ENCODE measurements at places on chromosomes 5 and 9.
A peak's percentile ranks its signal among the peaks of the same experiment; 100 is the strongest.

GRCh38 chr5:103313056-103313455 is 54.5 kb downstream of the MACIR start:
- DNase-seq, result no peak

DNA sequence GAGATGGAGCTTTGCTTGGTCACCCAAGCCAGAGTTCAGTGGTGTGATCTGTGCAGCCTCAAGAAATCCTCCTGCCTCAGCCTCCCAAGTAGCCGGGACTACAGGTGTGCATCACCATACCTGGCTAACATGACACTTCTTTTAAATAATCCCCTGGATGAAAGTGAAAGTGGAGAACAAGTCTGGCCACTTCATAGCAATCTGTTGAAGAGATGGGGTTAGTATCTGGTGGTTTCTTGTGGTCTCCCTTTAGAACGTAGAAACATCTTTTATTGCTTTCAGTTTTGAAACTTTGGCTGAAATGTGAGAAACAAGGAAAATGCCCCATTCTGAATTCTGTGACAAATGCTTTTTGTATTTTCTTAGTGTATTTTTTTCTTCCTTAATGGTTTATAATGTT is 452.5 kb upstream of the RIOK2 start:
- no peak for DNase-seq

DNA sequence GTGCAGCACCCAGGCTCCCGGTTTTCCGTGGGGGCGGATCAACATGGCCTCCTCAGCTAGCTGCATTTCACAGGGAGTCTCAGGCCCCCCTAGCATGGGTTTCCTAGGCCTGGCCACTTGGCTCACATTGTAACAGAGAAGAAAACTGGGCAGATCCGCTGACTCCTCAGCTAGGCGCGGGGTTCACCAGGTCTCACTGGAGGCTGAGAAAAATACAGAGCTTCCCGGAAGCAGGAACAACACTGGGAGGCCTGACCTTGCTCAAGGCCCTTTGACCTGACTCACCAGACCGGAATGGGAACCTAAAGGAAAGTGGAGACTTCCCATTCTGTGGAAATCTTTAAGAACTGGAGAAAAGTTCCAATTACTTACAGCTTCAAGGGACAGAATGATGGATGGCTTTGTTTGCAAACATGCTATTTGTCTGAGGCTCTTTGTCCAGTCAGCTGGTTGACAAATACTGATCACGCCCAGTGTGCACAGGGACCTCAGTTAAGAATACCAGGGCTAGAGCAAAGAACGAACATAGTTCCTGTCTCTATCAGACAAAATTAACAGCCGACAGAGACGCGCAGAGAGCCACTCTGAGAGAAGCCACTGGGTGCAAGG is 88.7 kb upstream of the LRRTM2 start:
- no peak for DNase-seq

DNA sequence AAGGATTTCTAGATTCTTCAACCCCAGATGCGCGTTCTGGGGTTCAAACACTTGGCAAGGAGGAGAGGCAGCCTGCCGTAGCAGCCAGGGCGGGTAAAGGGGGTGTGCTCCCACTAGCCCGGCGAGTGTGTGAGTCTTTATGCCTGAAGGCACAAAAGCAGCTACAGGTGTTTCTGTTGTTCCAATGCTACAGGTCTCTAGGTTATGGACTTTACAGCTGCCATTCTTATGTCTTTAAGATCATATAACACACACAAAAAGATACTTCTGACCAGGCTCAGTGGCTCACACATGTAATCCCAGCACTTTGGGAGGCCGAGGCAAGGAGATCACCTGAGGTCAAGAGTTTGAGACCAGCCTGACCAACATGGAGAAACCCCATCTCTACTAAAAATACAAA is 133.6 kb upstream of the RETREG1 start:
- DNase-seq, result peak; percentile 37

DNA sequence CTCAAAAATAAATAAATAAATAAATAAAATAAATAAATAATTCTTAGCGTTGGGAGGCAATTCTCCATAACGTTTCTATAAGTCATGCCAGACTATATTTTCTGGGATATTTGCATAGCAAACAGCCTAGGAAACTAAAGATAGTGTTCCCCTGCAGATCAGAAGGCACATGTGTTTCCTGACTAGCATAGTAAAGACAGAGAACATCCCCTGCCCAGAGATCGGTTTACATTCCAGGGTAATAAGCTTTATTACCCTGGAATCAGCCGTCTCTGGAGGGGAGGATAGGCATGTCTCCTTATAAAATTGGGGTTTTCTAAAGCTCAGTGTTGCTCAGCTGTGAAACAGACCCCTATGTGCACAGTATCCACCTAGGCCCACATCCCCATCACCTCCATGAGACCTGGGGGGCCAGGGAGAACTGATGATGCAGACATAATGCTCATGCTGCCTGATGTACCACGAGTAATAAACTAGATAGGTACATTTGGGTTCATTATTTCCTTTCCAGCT is 36.9 kb upstream of the IFNK start:
- no peak for DNase-seq

DNA sequence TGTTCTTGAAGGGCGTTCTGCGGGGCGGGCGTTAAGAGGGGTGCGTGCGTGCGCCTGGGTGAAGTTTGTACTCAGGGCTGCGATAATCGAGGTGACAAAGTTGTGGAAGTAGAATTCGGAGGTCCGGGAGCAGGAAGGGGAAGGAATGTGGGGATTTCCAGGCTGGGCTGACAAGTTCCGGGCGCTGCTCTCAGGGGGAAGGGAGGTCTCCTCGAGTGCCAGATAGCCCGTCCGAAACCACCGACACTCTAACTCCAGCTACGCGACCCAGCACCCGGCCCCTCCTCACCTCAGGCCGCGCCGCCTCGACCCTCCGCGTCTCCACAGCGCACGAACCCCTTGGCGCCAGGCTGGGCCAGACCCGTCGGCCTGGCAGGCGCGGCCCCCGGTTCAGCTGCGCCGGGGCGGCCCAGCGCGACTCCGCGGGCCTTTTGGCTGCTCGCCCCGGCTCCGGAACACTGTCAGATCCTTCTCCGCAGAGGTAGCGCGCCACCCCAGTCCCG is at the start of gene IL6ST:
IL6ST (minus strand) TSS at position 469 of the 503 bp plus-strand sequence. CDS start 18,685 bp downstream, outside the sequence.
- peak; percentile 3 for DNase-seq

DNA sequence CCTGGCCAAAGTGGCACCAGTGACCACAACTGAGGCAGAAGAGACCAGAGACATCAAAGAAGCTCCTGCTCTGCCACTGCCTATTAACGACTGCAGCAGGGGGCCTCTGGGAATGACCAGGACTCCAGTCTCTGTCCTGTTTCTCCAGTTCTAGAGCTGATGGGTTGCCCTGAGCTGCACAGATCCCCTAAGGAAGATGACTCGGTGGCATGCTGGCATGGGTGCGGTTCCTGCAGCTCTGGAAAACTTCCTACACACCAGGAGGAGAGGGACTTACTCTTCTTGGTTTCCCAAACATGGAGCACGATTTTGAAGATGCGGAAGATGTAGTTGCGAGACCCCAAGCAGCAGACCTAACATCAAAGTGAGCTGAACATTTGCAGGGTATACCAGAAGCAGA is 2.7 kb downstream of the SLIT3 start:
- DNase-seq, result no peak

DNA sequence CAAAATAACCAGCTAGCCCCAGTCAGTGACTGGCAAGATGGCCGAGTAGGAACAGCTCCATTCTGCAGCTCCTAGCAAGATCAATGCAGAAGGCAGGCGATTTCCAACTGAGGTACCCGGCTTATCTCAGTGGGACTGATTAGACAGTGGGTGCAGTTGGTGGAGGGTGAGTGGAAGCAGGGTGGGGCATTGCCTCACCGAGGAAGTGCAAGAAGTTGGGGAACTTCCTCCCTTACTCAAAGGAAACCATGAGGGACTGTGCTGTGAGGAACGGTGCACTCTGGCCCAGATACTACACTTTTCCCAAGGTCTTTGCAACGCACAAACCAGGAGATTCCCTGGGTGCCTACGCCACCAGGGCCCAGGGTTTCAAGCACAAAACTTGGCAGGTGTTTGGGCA is 9.6 kb upstream of the BTNL8 start:
- DNase-seq, result no peak

- DNase-seq, result no peak
Observed at GRCh38 chr9:18233311-18233710, 240.6 kb upstream of the ADAMTSL1 start.

GRCh38 chr5:106757672-106758071 is 913.1 kb downstream of the EFNA5 start:
- no peak for DNase-seq

DNA sequence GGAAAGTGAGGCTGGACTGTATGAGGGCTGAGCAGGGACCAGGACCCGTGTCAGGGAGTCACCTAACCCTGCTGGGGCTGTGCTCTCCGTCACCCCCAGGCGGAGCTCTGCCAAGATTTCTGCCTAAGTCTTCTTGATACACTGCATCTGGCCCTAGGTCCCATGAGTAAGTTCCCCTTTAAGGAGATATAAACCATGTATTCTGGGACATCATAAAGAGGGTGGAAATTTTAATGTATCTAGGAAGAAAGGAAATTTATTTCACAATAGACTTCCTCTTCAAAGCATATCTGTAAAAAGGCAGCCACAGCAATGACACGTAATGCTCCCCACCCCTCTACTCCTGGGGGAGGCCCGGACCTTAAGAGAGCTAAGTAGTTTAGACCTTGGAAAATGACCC is 183.4 kb downstream of the FBXL7 start:
- DNase-seq, result no peak

DNA sequence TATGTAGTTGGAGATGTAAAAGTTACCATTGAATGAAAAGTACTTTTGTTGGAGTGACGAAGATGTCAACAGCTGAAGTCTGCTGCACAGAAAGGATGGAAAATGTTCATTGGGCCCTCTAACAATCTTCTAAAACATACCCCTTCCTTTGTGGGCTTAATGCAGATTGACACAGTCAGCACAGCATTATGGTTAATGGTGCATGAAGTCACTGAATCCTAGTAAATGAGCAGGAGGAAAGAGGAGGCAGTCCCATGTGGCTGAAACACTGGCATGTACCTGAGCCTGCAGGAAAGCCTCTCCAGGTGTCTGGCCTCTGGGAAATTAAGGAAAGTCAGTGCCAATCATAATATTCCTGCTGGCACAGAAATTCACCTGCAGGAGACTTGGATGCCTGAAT is 153.8 kb downstream of the ARL15 start:
- DNase-seq, result peak; percentile 78

- no peak for DNase-seq
Observed at GRCh38 chr9:120655005-120655622, 59.2 kb downstream of the MEGF9 start.

DNA sequence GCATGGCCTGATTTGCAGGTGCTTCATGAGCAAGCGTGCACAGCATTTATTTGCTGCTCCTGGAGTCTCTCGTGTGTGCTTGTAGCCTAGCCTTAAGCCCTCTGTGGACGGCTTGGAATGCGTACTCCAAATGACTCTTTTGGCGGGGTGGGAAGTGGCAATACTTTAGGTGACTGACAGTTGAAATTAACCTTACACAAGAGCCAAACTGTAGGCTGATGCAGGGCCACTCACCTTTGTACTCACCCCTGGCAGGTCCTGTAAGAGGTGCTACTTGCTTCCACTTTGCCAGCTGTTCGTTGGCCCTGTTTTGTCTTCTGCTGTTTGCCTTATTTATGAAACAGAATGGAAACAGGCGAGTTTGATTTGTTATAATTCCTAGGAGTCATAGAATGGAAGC is 22.9 kb downstream of the TENT4A start:
- DNase-seq, result no peak

DNA sequence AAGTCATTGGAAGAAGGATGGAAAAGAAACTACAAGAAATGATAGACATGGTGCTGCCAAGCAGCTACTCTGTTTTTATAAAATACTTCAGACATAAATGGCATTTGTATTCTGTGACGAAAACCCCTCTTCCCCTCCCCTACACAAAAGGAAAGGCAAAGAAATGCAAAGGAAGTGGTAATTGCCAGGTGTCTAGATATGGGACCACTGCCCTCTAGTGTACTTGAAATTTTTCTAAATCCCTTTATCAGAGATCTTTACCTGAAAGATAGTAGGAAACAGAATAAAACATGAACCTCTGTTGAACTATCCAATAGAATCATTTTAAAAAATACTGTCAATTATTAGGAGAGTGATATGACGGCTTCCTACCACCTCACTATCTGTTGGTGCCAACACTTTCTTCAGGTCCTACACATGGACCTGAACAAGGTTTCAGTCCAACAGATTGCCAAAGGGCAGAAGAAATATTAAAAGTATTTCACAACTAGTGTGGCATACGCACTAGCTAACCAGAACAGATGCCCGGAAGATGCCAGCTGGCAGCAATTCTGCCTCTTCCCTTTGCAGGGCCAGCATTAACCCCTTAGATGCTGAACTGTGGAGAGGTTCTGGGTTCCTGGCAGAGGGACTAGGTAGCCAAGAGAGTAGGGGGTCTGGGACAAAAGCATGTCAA is 104.1 kb downstream of the TSSK1B start:
- DNase-seq, result peak; percentile 2

GRCh38 chr5:143162810-143163209 is 240.7 kb downstream of the NR3C1 start:
- DNase-seq, result no peak
